ENCODE measurements at places on chromosomes 3 and 15.
A peak's percentile ranks its signal among the peaks of the same experiment; 100 is the strongest.

- DNase-seq = no peak
Observed at GRCh38 chr3:41148478-41148877, 50.8 kb upstream of the CTNNB1 start.

GRCh38 chr3:167777356-167777755 lies 41.8 kb downstream of the SERPINI1 start:
- DNase-seq = no peak

GRCh38 chr3:10292505-10293419 lies at the start of gene GHRL:
TSS of gene GHRL (minus strand) at chr3:10292947. CDS start at chr3:10290180, 2,767 bp downstream.
- DNase-seq = peak; percentile 49

DNA sequence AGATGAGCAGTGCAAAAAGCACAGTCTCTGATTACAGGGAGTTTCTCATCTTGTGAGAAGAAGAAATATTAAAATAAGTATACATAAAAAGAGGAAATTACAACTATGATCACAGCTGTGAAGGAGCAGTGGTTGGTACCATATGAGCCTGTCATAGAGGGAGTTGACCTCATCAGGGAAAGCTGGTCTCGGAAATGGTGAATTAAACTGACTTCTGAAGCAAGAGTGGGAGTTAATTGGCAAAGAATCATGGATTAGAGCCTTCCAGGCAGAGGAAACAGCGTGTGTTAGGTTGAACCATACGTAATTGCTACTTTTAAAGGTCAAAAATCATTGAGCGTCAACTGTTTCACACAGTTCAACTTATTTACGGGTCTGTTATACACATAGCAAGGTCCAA lies 539.1 kb downstream of the EDEM1 start:
- no peak for DNase-seq

GRCh38 chr15:33154351-33155166 lies 40.0 kb downstream of the FMN1 start:
- DNase-seq = no peak

- no peak for DNase-seq
Observed at GRCh38 chr3:12253516-12254343, 35.1 kb upstream of the PPARG start.

- no peak for DNase-seq
Observed at GRCh38 chr3:64176461-64176996, 48.7 kb downstream of the PRICKLE2 start.

DNA sequence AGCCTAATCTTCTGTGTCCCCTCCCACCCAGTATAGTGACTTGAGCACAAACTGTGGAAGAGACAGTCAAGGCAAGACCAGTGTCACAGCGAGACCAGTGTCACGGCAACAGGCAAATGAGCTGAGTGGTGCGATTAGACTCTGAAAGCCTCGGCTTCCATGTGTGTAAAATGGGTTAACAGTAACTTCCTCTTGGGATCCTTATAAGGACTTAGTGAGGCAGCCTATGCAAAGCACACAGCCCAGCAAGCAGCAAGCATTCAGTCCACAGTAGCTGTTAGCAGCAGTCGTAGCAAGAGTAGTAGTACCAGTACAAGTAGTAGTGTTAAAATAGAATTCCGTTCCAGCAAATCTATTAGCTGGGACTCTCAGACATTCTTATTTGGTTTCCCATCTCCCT lies 334.1 kb downstream of the GABRB3 start:
- DNase-seq = no peak

- no peak for DNase-seq
Observed at GRCh38 chr3:121698476-121698875, 37.8 kb upstream of the HCLS1 start.

- DNase-seq = no peak
Observed at GRCh38 chr3:143286392-143287010, 166.9 kb downstream of the CHST2 start.

GRCh38 chr3:58383904-58384303 lies 49.7 kb downstream of the PDHB start:
- DNase-seq = no peak

DNA sequence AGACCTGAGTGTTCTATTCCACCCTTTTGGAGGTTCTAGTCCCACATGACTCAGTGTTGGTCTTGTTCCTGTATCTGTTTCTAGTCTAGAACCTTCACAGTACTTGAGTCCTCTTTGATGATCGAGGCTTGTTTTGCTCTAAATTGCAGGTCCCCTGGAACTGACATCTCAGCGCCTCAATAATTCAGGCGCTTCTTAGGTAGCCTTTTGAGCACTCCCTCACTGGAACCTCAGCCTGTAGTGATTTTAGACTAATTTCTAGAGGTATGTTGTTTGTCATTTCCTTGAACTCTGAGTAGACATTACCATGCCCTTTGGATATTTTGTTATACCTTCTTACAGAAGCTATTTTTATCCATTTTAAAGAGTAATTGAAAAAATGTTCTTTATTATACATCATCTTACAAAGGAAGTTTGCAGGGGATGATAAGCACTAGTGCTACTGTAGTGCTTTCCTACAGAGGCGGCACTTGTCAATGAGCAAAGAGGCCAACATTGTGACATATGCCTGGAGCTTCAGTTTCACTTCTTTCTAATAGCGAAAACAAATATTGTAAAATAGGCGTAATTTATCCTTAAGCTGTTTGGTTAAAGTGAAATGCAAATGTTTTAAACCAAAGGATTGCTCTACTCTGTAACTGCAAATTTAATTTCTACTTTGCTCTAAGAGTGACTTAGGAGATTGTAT lies 75.7 kb downstream of the EFL1 start:
- no peak for DNase-seq

DNA sequence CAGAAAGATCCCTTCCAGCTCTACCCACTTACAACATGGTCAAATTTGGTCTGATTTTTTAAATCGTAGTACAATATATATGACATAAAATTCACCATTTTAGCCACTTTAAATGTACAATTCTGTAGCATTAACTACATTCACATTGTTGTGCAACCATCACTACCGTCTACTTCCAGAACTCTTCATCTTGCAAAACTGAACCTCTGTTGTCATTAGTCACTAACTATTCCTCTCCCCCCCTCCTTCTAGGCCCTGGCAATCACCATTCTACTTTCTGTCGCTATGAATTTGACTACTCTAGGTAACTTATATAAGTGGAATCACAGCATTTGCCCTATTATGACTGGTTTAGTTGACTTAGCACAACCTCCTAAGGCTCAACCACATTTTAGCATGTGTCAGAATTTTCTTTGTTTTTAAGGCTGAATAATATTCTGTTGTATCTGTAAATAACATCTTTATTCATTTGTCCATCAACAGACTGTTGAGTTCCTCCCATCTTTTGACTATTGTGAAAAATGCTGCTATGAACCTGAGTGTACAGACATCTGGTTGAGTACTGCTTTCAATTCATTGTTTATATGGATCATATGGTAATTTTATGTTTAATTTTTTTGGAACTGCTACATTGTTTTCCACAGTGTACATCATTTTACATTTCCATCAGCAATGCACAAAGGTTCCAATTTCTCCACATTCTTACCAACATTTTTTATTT lies 35.5 kb upstream of the CCR2 start:
- DNase-seq = no peak

DNA sequence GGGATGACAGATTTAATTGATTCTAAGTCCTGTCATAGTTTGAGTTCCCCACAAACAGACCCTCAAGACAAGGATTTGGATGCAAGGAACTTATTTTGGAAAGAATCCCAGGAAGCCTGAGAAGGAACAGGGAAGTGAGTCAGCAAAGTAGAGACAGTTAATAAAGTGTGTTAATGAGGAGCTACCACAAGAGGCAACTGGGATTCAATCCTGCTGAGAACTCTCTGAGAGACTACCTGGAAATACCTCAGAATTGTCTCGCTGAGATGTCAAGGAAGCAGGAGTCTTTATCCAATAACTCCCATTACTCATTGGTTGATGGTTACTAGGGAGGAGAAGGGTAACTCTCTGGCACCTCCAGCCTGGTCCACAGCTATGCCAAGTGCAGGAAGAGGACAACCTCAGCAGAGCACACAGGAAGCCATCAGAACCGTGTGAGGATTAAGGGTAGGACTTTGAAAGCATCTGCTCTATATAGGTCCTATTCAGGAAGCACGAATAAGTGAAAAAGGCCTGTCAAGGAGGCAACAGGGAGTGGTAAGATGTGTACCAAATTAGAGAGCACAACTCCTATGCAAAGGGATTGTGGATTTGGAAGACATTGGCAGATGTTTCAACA lies 311.1 kb upstream of the KCNH8 start:
- DNase-seq = no peak

GRCh38 chr15:77855871-77856270 lies 221.6 kb downstream of the TBC1D2B start:
- no peak for DNase-seq

- no peak for DNase-seq
Observed at GRCh38 chr3:161314836-161315395, 56.4 kb downstream of the SPTSSB start.

DNA sequence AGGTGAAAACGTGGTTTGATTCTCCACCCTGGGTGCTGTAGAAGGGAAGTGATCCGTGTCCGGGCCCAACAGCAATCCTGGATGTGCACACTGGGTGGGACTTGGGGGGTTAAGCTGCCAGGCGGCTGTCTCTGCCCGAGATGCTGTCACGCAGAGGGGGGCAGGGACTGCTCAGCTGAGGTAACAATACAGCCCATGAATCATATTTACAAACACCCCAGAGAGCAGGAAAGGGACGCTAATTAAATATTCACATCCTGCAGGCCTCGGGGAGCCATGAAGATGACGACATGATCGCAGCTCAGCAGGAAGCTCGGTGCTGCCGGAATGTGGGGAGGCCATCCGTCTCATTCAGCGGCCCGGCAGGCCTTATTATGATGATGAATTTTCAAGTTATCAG lies 17.9 kb upstream of the CRABP1 start:
- DNase-seq = no peak

DNA sequence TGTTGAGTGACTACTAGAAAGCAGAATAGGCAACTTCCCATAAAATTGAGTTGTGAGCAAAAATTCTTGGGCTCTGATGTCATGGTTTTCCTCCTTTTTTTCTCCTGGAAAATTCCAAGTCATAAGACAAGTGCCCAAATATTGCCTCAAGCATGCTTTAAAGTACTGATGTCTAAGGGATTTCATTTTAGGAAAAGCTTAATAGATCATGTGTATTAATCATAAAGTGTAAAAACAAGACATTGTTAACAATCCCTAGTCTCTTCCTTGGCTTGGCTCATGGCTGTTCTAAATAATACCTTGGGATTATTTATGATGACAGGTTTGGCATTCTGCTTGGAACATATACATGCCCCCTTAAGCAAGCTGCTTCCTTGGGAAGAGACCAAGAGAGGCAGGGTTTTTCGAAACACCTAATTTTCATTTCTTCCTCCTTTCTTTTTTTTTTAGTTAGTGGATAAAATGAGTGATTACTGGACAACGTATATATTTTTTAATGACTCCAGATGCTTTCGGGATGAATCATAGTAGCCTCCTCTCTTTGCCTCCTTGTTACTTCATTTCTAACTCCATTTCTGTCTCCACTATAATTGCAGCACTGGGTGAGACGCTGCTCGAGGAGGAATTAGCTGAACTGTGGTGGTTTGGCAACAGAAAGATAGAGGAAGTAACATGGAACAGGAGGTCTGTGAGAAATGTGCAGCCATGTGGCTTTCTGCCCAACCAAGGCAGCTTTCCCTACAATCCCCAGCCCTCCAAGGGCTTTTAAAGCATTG lies 104.9 kb downstream of the TPRG1 start:
- no peak for DNase-seq

DNA sequence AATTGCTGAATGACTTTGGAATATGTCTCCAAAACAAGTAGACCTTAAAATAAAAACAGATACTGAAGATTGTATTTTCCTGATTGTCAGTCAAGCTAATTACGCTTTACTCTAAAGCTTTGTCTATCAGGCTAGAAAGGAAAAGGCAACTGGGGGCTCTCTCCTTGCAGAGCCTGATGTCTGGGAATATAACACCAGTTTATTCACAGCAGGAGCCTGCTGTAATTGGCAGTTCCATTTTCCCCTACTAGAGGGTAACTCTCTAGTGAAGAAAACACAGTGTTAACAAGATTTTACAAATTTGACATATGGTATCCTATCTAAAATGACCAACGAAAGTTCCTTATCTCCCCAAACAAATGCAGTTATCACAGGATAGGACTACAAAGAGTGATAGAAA lies 158.8 kb downstream of the PDZRN3 start:
- no peak for DNase-seq

DNA sequence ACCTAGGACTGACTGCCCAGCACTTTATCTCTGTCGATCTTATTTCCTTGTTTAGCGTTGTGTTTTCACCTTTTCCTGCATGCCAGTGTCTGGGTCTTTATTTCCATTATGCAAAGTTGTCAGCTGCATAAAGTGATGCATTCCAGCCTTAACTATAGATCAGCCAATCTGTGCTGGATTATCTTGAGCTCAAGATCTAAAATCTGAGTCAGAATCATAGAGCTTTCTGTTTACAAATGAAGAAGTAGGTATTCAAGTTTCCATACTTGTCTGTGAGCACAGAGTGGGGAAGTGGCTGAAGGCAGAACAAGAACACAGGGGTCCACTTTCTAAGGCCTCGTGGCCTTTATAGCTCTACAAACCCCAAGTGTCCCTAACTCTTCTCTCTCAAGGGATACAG lies 82.4 kb upstream of the PLCL2 start:
- DNase-seq = no peak

- DNase-seq = no peak
Observed at GRCh38 chr3:171193693-171194092, 167.2 kb upstream of the SLC2A2 start.

- no peak for DNase-seq
Observed at GRCh38 chr3:42442640-42443039, 32.2 kb upstream of the LYZL4 start.

GRCh38 chr3:45592830-45593707 lies 1.5 kb upstream of the LIMD1 start:
- DNase-seq = peak; percentile 39

GRCh38 chr15:41495736-41496599 lies 2.3 kb downstream of the ITPKA start:
- no peak for DNase-seq

GRCh38 chr3:143351354-143351753 lies 231.8 kb downstream of the CHST2 start:
- no peak for DNase-seq

GRCh38 chr3:37934631-37935289 lies 55.8 kb upstream of the VILL start:
- no peak for DNase-seq

DNA sequence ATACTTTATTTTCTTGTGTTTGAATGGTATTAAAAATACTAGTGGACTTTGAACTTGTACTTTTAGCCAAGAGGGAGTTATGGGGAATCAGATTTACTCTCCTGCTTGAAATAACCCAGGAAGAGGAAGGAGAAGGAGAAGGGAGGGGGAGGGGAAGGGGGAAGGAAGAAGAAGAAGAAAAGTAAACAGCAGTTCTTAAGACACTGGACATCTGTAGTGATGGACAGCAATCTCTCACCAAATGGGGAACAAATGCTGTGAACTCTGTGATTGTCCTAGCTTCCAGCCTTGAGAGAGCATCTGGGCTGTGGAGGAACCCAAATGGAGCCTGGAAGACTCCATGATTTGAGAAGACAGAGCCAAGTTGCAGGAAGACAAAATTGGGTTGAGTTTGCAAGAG lies 52.0 kb downstream of the VPS8 start:
- no peak for DNase-seq

GRCh38 chr15:78992416-78993256 lies 47.8 kb upstream of the CTSH start:
- no peak for DNase-seq

Data from GM18507 (cell line).